ENCODE measurements at places on chromosomes 4 and X.

- no peak for DNase-seq
Observed at GRCh38 chr4:120144634-120145033, 78.0 kb upstream of the MAD2L1 start.

DNA sequence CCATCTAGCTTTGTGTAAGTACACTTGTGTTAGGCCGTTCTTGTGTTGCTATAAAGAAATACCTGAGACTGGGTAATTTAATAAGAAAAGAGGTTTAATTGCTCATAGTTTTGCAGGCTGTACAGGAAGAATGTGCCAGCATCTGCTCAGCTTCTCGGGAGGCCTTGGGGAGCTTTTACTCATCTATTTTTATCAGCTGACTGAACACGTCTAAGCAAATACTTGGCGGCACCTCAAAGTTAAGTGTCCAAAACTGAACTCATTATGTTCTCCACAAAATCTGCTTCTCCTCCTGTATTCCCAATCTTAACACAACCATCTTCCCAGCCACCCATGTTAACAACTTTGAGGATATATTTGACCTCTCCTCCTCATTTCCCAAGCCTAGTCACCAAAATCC is 42.4 kb upstream of the GATB start:
- no peak for DNase-seq

GRCh38 chr4:68658672-68659071 is 11.8 kb downstream of the UGT2B15 start:
- no peak for DNase-seq

- no peak for DNase-seq
Observed at GRCh38 chrX:134622056-134622812, 36.0 kb downstream of the PLAC1 start.

- DNase-seq, result no peak
Observed at GRCh38 chr4:42543762-42544161, 113.1 kb downstream of the ATP8A1 start.

GRCh38 chrX:15055146-15055930 is 182.1 kb downstream of the MOSPD2 start:
- DNase-seq, result no peak

GRCh38 chrX:56796641-56797395 is 67.8 kb downstream of the NBDY start:
- DNase-seq, result no peak

GRCh38 chrX:38538134-38538533 is 23.2 kb upstream of the TSPAN7 start:
- DNase-seq, result no peak

- no peak for DNase-seq
Observed at GRCh38 chr4:171519457-171519856, 293.7 kb upstream of the GALNTL6 start.
